Stimulated activated CD8-positive, alpha-beta memory T cell treated with anti-CD3 and anti-CD28 coated beads, Interleukin-2, amount 100 ng/mL, for 1 hour (primary cell): ENCODE measurements at places on chromosomes 2 and 18.
A peak's percentile ranks its signal among the peaks of the same experiment; 100 is the strongest.

DNA sequence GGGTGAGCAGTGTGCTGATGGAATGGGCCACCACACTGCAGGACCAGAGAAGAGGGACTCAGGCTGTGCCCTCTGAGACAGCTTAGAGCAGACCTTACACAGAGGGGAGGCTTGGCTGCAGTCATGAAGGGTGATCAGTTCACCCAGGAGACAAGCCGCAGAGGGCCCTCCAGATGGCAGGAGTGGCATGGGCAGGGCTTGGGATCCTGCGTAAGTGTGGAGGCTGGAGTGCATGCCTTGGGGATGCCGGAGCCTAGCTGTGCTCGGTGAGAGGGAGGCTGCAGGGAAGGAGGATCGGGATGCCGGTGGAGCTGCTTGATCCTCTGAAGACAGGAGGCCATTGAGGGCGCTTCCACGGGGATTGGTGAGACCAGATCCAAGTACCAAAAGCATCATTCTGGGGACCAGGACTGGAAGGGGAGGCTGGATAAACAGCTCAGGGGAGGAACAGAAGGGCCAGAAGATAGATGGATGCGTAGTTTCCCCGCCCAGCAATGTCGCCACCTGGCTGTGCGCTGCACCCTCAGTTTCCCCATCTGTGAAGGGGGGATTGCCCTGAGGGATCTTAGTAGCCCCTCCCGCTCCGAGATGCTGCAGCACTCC, 163.4 kb downstream of the INHBB start:
- DNase-seq = no peak

DNA sequence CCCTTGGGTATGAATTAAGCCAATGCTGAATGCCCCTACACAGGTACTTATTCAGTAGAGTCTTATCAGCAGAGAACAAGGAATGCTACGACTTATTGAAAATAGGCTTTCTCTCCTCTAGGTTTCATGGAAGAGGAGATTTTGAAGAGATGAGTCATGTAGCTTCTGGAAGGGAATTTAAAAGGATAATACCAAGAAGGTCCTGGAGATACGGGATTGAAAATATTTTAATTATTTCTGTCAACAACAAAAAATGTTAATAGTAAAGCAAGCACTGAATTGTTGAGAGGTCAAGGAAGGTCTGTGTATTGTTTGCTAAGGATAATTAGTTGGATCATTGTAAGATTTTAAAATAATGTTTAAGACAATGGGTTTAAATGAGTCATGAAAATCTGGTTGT, 293.0 kb upstream of the SPHKAP start:
- no peak for DNase-seq

DNA sequence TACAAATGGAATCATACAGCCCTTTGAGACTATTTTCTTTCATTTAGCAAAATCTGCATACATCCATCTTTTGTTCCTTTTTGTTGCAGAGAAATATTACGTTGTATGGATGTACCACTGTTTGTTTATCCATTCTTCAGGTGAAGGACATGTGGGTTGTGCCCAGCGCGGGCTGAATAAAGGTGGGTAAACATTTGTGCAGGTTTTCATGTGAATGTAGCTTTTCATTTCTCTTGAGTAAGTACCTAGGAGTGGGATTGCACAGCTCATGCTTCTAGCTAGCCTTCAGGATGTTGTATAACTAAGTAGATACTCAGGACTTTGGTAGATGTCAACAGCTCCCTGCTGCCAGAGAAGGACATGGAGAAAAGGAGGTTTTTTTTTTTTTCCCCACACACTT, 50.6 kb upstream of the SPRED2 start:
- DNase-seq = no peak

- no peak for DNase-seq
Observed at GRCh38 chr2:17043173-17043572, 377.5 kb upstream of the CYRIA start.

DNA sequence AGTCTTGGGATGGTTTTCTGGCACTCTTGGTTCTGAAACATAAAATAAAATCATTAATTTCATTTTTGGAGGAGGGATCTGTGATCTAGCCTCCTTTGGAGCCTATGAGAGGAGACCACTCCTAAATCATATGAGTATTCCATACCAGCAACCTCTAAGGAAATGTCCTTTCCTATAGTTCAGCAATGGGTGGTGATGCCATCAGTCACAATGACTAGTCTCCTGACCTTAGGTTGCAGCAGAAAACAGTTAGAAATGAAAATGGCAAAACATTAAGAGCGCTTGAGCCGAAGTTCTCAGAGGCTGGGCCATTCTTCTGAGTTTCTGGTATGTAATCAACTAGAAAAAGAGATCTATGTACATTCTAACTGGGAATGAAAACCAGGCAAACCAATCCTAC, 56.5 kb downstream of the TMEM247 start:
- no peak for DNase-seq

DNA sequence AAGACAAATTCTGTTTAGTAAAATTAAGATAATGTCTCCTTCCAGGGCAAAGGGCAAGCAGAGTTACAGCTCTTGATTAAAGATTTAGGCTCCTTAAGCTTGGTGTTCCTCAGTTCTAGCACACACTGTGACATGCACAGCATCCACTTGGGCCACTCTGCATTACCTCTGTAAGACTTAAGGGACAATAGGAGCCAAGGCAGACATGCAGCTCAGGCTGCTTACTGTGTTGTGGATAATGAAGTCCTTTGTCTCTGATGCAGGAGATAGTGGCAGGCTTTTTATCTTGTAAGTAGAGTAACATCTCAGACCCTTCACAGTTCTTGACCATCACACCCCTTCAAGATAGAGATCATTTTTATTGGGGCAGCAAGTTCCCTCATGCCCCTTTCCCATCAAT, 31.2 kb downstream of the RBM45 start:
- no peak for DNase-seq

GRCh38 chr18:39770399-39770798, 2184.6 kb upstream of the PIK3C3 start:
- no peak for DNase-seq

GRCh38 chr18:32759611-32760167, 13.1 kb downstream of the KLHL14 start:
- no peak for DNase-seq

DNA sequence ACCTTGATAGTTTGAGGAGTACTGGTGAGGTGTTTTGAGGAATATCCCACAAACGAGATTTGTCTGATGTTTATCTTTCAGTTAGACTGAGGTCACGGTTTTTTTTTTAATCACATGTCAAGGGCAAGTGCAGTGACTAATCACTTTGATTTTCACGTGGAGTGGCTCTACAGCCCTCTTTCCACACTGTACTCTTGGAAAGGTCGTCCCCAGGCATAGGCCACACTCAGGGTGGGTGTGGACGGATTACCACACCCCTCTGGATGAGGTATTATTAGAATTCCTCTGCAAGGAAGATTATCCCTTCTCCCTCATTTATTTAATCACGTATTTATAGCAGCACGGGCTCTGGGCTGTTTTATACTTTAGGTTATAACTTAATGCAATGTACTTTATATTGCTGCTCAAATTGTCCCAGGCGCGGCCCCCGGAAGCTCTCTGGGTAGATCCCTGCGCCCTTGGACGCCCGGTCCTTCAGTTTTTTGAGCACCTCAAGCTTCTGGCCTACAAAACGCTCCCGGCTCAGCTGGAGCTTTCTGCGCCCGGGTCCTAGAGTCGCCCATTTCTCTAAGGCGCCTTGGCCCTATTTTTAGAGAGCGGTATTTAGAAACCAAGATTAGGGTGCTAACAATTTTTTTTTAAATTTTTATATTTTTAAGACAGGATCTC, 515 bp upstream of the PLEKHB2 start:
- DNase-seq = peak; percentile 18

DNA sequence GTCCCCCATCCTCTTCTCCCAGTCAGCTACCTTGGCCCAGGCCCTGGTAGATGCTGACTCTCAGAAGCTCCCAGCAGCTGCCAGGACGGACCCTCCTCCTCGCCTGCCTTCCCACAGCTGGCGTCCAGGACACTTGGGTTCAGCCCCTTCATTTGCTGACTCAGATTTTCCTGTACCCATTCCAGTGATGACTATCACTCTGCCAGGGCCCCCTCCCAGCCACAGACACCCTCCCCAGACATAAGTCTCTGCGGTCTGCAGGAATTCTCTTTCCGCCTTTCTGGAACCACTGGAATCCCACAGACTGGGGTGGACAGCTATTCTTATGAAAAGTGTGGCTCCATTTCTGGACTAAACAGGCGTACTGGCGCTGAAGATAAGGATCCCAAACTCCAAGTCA, 260.3 kb upstream of the EPAS1 start:
- DNase-seq = no peak

DNA sequence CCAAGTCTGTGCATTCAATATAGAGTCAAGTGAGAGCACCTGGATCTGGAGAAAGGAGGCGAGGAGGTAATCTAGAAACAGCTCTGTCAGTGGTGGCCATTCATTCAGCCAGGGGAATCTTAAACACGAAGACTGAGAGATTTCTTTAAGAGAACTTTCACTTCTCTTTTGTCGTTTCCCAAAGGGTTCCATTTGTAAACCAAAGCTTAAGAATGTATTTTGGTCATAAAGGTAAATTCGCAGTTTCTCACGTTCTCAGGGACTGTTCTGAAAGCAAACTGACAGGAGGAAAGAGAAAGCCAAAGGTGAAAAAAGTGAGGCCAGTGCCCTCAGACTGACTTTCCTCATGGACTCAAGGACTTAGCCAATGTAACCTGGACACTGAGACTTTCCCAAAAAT, 513.5 kb downstream of the CMPK2 start:
- no peak for DNase-seq

- no peak for DNase-seq
Observed at GRCh38 chr2:219484343-219485200, 14.1 kb upstream of the GMPPA start.

GRCh38 chr18:54191352-54191751, 33.1 kb downstream of the MBD2 start:
- no peak for DNase-seq

- DNase-seq = no peak
Observed at GRCh38 chr2:70035344-70035844, 51.9 kb upstream of the PCBP1 start.

DNA sequence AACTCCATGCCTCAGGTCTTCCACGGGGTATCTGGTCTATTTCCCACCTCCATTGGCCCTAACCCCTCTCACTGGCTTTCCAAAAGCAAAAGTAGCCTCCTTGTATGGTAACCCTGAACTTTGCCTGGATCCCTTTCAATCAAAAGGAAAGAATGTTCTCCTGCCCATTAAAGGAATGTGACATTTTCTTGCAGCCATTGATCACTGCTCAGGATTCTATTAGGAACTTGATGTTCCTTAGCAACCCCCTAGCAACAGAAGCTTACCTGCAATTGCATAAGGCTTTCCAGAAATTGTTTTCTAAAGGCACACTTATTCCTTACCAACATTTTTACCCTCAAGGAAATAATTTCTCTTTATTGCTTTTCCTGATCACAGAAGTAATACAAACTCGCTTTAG, 91.4 kb upstream of the AGAP1 start:
- no peak for DNase-seq

- DNase-seq = peak; percentile 9
Observed at GRCh38 chr2:164992818-164993217, 37.5 kb upstream of the SLC38A11 start.

DNA sequence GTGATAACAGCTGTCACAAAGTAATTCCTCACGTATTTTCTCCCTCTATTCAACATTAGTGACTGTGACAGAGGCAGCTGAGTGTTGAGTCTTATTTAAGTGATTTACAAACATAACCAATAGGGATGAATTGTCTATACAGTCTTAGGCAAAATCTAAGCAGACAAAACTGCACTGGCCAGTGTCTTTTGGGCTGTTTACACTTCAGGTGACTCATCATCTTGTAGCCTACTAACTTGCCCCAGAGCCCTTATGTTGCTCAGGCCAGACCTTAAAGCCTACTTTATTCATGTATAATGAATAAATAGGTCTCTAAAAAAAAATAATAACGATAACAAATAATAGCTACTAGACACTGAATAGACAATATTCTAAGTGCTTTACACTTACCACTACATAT, 17.2 kb downstream of the THOC1 start:
- DNase-seq = no peak

DNA sequence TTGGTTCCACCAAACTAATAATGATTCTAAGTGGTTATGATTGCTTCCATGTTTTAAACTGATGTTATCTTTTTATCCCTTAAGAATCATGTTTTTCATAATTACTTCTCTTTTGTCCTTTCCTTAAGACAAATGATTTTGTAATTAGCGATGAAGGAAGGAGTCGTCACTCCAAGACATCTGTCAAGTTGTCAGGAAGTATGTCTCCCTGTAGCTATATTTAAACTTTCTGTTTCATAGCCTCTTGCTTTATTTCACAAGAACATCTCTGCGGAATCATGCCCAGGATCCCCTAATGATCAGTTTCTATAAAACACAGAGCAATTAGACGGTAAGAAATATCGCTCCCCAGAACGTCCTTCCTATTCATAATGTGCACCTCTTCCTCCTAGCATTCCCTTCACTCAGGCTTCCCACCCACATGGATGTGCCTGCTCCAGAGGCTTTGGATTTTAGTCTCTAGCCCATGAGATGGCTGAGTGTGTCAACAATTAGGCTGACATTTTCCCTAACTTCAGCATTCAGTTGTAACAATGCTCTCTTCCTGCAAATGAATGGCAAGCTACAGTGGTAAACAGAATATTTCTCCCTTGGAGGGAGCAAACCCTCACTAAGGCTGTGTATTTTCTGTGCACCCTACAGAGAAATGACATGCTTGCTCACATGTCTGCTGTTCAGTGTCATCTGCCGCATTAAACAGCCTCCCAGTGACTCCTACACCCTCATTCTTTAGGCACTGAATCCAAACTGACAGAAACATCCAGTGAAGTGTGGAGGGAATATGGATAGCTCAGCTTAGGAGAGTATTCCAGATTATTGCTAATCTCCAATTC, 879.6 kb upstream of the CELF4 start:
- no peak for DNase-seq

GRCh38 chr2:8889978-8890377, 52.6 kb upstream of the KIDINS220 start:
- no peak for DNase-seq

- no peak for DNase-seq
Observed at GRCh38 chr18:8469544-8470130, 139.6 kb upstream of the RAB12 start.

- DNase-seq = no peak
Observed at GRCh38 chr2:226796012-226796839, 3.4 kb downstream of the IRS1 start.

GRCh38 chr2:1173528-1173927, 222.9 kb downstream of the SNTG2 start:
- no peak for DNase-seq

- no peak for DNase-seq
Observed at GRCh38 chr2:196804381-196804780, 4.8 kb downstream of the C2orf66 start.

GRCh38 chr2:56335101-56335500, 151.3 kb downstream of the CCDC85A start:
- no peak for DNase-seq

GRCh38 chr2:111702119-111702803, 181.7 kb downstream of the ANAPC1 start:
- no peak for DNase-seq

GRCh38 chr18:27585602-27586173, 400.6 kb upstream of the CHST9 start:
- no peak for DNase-seq

- no peak for DNase-seq
Observed at GRCh38 chr18:74861154-74861553, 263.5 kb downstream of the ZNF407 start.
